ENCODE measurements at places on chromosomes 5 and 9.
A peak's percentile ranks its signal among the peaks of the same experiment; 100 is the strongest.

GRCh38 chr5:173670130-173670651 lies 53.7 kb upstream of the BOD1 start:
- no peak for DNase-seq

- DNase-seq = peak; percentile 67
Measured at GRCh38 chr5:88883836-88884607, 1.0 kb upstream of the MEF2C start.

- DNase-seq = no peak
Measured at GRCh38 chr9:133539991-133540697, 5.6 kb downstream of the ADAMTSL2 start.

DNA sequence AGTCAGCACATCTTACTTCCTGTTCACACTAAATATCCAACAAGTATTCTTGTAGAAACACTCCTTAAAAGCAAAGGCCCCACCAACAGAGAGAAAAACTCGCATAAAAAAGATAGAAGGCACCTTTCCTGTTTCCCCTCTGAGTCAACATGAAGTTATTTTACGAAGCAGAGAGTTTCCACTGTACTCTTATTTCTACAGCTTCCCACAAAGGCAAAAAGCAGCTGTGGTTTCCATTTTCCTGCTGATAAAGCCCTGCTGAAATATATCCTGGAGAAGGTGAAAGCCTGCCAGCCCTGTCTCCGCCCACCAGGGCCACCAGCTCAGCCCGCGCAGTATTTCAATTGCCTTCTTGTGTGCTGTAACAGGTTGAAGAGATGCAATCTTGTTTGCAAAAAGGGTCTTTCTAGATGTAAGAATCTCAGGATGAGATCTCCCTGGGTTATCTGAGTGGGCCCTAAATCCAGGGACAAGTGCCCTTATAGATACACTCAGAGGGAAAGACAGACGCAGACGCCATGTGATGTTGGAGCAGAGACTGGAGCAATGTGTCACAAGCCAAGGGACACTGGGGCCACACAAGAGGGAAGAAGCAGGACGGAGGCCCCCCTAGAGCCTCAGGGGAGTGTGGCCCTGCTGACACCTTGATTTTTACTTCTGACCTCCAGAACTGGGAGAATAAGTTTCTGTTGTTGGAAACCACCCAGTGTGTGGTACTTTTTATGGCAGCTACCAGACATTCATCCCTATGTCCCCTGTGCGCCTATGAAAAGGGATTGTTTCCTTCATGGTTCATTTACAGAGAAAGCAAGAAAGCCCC lies 19.9 kb downstream of the SEMA4D start:
- peak; percentile 71 for DNase-seq

- DNase-seq = no peak
Measured at GRCh38 chr5:130651440-130651839, 513.6 kb downstream of the HINT1 start.

- peak; percentile 33 for DNase-seq
Measured at GRCh38 chr5:54993318-54993717, 7.9 kb upstream of the ESM1 start.

GRCh38 chr5:165175041-165175440 lies 1669.6 kb downstream of the MAT2B start:
- DNase-seq = no peak

DNA sequence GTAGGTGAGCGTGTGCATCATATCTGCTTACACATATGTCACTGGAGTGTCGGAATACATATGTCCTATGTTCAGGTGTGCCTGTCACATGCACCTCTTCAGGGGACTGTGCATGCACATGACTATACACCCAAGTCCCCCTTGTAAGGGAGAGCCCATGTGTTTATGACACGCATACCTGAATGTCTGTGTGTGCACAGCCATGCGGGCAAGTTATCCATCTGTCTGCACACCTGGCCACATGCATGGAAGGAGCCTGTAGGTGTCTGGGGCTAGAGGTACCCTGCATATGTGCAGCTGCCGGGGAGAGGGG lies 622 bp upstream of the RGS14 start:
- DNase-seq = no peak

DNA sequence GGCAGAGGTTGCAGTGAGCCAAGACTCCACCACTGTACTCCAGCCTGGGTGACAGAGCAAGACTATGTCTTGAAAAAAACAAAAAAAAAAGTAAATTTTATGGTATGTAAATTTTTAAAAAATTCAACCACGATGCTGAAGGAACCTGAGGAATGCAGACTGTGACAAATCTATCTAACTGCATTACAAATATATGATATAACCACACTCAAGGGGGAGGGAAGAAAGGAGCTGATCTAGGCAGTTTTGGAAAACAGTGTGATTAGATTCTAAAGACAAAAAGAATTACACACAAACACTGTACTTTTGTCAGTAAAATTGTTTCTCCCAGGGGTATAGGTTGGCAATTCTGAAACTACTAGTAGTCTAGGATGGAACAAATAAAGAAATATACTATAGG lies 17.0 kb downstream of the LARS1 start:
- DNase-seq = no peak

DNA sequence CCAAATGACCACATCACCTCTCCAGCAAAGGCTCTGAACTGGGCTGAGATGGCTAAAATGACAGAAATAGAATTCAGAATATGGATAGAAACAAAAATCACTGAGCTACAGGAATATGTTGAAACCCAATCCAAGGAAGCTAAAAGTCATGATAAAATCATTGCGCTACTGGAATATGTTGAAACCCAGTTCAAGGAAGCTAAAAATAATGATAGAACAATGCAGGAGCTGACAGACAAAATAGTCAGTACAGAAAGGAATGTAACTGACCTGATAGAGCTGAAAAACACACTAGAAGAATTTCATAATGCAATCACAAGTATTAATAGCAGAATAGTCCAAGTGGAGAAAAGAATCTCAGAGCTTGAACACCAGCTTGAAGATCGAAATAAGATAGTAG lies 394.9 kb upstream of the GRAMD2B start:
- DNase-seq = no peak

DNA sequence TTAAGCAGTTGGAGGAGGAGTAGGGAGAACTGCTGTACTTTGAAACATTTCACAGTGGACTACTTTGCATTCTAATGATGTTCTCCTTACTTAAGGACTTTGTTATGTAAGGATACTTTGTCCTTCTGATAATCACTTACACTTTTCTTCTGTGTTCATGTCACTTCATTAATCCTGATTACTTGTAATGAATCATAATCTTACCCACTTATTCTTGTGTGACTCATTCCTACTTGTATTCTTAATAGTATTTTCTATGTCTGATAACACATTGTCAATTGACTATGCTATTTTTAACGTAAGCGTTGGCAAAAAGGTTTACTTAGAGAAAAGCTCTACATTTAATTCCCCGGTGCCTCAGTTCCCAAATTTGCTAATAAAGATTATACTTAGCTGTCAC lies 63.8 kb downstream of the GHR start:
- DNase-seq = no peak

GRCh38 chr9:5402217-5402616 lies 35.5 kb downstream of the PLGRKT start:
- no peak for DNase-seq

- peak; percentile 53 for DNase-seq
Measured at GRCh38 chr9:82124090-82124489, 135.5 kb downstream of the SPATA31D1 start.

- no peak for DNase-seq
Measured at GRCh38 chr9:14827805-14828204, 82.4 kb downstream of the FREM1 start.
